Epithelial cell of proximal tubule (primary cell): ENCODE measurements at places on chromosomes 1 and 21. TPM values are rescaled to one million over a fixed set of nuclear protein-coding genes. Genes with fewer than 3 reads are reported as not detected.

The UBASH3A gene
- not detected in 2 replicates for total RNA-seq

GRCh38 chr1:112402682-112403643 lies 6.9 kb downstream of the CTTNBP2NL start:
- DNase-seq, result no peak

DNA sequence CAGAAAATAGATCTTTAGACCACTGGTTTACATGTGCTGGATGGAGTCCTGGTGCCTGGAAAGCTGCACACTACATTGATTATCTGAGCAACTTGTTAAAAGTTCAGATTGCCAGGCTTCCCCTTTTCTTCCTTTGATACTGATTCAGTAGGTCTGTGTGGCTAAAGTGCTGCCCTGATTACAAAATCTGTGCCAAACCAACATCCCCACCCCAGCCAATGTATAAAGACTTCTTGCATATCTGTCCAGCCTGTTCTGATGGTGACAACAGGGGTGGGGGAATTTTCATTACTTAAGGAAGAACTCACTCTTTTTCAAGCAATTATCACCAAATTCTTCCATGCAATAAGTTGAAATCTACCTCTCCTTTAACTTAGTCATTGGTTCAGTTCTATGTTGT lies 135.5 kb downstream of the TNFSF18 start:
- no peak for DNase-seq

The AMY1B gene
- total RNA-seq, result not detected in 2 replicates

DNA sequence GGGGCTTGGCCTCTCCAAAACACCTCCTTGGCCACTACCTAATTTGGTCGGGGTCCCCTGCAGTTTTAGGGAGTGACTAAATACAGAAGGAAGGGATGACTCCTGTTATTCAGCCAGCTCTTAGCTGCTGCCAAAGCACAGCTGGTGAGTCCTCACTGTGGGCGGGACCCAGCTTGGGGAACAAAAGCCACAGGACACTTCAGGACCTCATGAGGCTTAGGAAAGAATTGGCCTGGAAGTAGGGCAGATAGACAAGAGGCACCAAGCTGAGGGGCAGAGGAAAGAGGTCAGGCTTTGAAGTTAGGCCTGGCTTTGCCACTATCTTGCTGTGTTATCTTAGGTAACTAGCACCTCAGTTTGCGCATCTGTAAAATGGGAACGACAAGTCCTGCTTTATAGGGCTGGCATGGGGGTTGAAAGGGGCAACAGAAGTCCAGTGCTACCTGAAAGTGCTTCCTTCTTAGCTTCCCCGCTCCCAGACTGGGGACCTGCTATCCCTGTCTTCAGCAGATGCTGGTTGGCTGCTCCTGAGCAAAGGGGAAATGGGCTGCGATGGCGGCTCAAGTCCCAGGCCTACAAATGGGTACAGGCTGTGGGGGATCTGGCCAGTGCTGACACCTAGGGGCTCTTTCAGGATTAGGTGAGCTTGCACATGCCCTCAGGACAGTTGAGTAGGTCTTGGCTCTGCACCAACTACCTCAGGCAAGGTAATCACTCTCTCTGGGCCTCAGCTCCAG lies 15.7 kb downstream of the IFI6 start:
- DNase-seq, result no peak

- DNase-seq, result no peak
Measured at GRCh38 chr1:54239631-54240031, 39.7 kb downstream of the MRPL37 start.

DNA sequence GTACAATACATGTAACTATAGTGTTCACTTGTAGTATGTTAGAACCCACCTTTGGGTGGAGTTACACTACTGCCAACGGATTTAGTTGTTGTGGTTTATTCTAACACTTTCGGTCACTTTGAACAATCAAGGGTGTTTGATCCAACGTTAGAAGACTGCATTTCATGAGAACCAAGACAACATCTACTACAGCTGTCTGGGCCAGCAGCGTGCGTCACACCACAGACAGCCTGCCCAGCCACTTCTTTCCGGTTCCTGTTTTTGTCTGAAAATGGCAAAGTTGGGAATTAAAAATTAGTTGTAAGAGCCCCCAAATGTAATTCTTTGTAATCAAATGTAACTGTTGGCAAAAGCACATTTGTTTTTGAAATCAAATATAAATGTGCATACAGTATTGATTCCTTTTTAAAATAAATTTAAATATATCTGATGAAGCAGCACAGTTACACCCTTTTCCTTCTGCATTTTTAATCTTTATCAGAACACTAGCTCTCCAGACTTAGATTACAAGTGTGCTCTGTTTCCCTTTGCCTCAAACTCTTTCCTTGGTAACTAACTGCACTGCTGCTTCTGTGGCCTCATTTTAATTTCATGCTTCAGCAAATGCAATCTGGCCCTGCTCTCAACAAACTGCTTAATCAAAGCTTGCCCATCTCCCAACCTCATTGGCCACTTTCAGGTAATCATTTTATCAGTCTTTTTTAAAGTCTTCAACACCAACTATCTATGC lies 86.6 kb upstream of the DPH5 start:
- DNase-seq, result no peak

DNA sequence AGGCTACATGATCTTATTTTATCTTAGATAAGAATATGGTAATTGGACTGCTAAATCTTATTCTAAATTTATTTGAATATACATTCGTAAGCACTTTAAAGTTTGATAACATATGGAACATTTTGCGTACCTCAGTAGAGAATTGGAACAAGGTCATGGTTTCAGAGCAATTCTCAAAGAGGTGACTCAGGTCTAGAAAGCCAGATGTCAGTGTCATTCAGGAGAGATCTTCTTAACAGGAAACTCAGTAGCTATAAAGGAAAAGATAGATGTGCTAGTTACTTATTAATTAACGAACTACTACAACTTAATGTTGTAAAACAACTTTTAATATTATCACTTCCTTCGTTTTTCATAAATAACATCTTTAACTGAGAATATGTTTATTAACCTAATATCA lies 142.5 kb downstream of the USP25 start:
- no peak for DNase-seq

DNA sequence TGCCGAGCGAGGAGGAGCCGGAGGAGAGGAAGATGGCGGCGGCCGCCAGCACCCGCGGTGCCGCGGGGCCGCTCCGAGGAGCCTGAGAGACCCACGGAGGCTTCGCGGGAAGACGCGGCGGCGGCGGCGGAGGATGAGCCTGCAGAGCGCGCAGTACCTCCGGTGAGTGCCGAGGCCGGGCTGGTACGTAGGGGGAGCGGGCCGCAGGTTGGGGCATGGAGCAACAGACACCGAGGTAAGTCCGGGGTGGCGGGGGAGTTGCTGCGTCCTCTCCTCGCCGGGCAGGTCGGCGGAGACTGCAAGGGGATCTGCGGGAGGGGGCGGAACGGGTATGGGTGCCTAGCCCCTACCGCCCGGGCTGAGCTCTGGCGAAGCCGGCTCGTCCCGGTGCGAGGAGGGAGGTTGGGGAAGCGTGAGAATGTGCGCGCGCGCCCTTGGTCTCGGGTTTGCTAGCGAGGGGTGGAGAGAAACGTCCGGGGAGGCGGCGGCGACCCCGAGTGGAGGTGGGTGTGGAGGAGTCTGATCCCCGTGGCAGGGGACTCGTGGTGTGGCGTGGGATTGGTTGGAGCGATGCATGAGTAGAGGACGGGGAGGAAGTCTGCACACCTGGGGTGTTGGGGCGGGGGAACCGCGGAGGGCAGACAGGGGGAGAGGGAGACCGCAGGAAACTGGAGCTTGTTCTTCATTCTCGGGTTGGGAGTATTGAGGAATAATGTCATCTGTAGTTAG lies at the start of gene SMG7:
SMG7 (plus strand) TSS at position 12 of the 729 bp plus-strand sequence; CDS start at position 134, 122 bp downstream.
- no peak for DNase-seq

The RIMKLA gene
- total RNA-seq, result 0.14 and 1.7 TPM in 2 replicates

DNA sequence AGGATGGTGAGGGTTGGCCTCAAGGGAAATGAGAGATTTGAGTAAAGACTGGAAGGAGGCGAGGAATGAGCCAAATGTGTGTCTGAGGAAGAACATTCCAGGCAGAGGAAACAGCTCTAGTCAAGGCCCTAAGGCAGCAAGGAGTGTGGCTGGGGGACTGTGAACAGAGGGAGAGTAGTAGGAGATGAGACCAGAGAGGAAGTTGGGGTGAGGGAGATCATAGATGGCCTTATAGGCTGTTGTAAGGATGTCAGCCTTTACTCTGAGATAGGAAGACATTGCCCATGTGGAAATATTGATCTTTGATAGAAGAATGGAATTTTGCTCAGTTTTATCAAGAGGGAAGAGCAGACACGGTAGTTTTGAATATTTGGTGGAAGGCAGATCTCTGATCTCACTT lies 55.2 kb upstream of the ARTN start:
- no peak for DNase-seq

The OR2L13 gene
- not detected in 2 replicates for total RNA-seq

- DNase-seq, result no peak
Measured at GRCh38 chr21:45833414-45833813, 148.2 kb upstream of the COL6A1 start.

The PLA2G2C gene
- not detected in 2 replicates for total RNA-seq

The HENMT1 gene
- 2.8 and 7.7 TPM in 2 replicates for total RNA-seq
